HTR-8/SVneo (cell line): ENCODE measurements at places on chromosomes 5 and 9.

DNA sequence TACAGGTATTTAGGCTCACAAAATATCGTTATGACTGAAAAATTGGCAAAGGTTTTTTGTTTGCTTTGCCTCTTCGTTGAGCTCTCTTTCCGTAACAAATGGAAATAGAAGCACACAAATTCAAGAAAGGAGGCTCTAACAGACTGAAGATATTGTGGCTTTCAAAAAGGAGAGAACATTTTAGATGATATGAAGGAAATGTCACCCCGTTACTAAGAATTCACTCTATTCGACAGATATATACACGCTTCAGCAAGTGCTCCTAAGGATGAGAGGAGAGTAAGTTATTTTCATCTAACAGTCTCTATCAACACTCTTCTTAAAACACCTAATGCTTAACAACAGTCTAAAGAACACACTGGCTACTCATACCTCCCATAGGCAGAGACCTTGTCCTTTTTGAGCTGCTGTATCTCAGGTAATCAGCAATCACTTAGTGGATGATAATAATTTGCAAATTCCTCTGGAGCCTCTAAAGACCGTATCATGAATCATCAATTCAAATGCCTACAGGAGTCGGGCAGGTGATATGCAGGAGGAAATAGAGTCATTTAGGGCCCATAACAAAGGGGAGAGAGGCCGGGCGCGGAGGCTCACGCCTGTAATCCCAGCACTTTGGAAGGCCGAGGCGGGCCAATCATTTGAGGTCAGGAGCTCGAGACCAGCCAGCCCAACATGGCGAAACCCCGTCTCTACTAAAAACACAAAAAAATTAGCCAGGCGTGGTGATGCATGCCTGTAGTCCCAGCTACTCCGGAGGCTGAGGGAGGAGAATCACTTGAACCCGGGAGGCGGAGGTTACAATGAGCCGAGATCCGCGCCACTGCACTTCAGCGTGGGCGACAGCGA, 1.4 kb upstream of the HSDL2 start:
- DNase-seq, result no peak

DNA sequence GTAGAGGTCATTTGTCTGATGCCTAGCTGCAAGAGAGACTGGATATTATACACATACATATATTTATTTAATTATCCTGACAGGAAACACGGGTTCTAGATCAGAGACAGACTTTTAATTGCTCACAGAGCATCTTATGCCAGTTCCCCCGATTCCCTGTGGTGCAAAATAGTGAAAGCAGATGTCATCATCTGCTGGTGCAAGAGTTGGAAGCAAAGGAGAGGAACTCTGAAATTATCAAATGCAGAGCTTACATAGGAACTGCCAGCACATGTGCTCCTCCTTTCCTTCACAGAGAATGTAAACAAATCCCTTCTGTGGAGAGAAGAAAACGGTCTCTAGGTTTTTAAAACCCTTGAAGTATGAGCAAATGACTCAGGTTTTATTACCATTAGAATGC, 69.3 kb downstream of the DTWD2 start:
- no peak for DNase-seq

- DNase-seq, result no peak
These were observed 162.1 kb downstream of the FSTL4 start for GRCh38 chr5:133450286-133450685.

DNA sequence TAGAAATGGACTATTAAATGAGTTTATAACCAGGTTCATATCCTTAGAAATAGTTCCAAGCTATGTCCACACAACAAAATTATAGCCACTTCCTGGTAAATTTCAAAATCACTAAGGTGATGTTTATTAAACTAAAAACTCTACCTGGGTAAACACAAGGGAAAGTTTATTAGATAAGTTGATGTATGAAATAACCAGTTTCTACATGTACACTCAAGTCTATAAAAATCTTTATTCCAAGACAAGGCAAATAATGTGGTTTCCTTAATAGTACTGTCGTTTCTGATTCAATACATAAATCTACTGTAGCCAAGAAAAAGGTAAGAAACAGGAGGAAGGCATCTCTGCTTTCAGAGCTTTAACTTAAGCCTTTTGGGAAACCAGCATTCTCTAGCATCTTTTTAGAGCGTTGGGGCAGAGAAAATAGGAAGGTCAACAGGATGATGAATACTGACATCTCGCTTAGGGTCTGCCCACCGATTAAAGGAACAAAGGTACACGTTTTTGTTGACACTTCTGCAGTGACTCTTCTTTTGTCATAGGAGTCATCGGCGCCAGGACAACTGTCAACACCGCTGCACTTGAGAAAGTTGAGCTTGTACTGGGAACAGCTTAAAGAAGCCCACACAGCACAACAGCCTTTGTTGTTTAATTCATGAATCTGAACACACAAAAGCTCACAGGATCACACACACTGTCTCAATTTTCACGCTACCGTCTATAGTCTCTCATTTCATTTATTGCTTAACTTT, 513.6 kb downstream of the SLCO4C1 start:
- no peak for DNase-seq
